ENCODE measurements at places on chromosomes 1 and 21. TPM values are rescaled to one million over a fixed set of nuclear protein-coding genes. Genes with fewer than 3 reads are reported as not detected.

GRCh38 chr1:193486671-193487229, 300.3 kb upstream of the B3GALT2 start:
- DNase-seq: peak; percentile 1

- no peak for DNase-seq
Measured at GRCh38 chr1:18736958-18737357, 106.3 kb downstream of the PAX7 start.

- DNase-seq: peak; percentile 80
Measured at GRCh38 chr1:35718492-35719336, at the start of gene C1orf216. TSS of gene C1orf216 (minus strand) at chr1:35718884. CDS start at chr1:35716321, 2,563 bp downstream.

GRCh38 chr1:102872526-102872925, 235.8 kb downstream of the COL11A1 start:
- no peak for DNase-seq

DNA sequence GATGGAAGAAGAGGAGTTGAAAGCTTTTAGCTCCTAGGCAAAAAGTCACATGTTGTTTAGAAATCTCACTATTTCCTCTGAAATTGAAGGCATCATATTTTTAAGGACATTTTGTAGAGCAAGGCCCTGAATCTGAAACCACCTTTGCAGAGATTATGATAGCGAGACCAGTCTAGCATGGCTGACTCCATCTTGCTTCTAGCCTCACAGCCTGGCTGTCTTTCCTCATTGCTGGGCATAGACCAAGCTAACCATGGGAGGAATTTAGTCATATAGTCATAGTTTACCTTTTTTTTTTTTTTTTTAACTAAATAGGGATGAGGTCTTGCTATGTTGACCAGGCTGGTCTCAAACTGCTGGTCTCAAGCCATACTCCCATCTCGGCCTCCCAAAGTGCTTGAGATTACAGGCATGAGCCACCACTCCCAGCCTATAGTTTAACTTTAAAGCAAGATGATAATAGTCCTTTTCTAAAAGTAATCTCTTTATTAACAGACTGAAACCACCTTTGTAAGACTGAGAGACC, 42.2 kb upstream of the ZNF326 start:
- no peak for DNase-seq

DNA sequence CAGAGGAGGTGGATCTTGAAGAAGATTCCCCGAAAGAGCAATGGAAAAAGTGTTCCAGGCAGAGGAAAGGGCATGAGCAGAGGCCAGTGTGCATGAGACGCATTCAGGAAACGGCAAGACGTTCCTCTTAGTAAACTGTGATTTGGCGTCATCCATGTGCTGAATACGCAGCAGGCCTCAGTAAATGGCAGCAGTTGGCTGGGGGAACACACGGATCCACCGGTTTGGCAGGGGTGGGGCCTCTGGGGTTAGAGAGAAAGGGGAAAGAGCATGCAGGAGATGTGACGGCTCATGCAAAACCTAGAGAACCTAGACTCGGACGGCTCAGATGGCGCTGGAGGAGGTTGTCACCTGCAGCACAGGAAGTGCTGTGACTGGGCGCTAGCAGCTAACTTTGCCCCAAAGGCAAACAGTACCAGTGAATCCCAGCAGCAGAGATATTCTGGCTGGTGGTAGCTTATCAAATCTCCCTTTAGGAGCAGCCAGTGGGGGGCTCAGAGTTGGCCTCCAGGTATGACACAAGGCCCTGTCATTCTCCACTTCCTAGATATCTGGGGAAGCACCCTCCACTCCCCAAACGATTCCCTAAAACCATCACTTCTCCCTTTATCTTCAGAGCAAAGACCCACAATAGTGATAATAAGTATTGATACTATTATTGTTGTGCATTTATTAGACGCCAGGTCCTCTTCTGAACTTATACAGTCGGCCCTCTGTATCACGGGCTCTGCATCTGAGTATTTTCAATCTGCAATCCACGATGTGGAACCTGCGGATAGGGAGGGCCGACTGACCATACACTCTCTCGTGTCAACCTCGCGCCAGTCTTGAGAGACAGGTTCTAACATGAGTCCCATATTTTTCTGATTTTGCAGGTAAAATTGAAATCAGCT, 7.6 kb downstream of the LAPTM5 start:
- DNase-seq: no peak

DNA sequence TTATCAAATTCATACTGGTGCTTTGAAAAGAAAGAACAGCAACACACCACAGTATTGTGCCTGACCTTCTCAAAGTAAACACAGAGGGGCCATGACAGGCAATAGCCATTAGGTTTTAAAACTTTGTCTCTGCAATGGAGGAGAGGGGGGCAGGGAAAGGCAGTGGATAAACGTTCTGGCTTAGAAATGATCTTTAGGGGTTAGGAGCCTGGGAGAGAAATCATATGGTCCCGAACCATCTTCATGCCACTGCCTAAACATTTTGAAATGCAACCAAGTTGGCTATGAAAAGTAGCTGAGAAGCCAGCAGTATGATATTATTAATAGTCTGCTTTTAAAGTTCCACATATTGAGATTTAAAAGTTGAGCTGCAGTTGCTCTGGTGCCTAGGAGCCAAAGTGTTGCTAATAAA, 39.8 kb downstream of the PLPP3 start:
- DNase-seq: no peak

GRCh38 chr1:234551032-234551378, 59.0 kb downstream of the IRF2BP2 start:
- no peak for DNase-seq

The SPRR2F gene
- total RNA-seq: not detected

The SFN gene
- total RNA-seq: 0.22 TPM

The CTBS gene
- total RNA-seq: 4.6 TPM

The AGT gene
- not detected for total RNA-seq

The MMEL1 gene
- 1.4 TPM for total RNA-seq

The KCNJ6 gene
- total RNA-seq: under 0.01 TPM

The DIO1 gene
- total RNA-seq: not detected
